ENCODE measurements at places on chromosomes 11 and 22.

GRCh38 chr11:94507485-94507884, 4.8 kb upstream of the C11orf97 start:
- no peak for DNase-seq

- no peak for DNase-seq
These were observed 52.1 kb upstream of the EIF3M start for GRCh38 chr11:32531528-32531927.

DNA sequence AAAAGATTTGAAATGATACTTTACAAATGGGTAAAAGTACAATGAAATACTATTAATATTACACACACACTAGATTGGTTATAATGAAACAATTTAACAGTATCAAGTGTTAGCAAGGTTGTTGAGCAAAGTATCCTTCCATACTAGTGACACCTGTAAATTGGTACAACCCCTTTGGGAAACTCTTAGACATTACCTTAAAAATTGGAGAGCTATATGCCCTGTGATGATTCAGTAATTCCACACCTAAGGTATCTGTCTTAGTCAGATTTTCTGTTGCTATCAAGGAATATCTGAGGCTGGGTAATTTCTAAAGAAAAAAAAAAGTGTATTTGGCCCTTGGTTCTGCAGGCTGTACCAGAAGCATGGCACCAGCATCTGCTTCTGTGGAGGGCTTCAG, 7.4 kb upstream of the GDPD4 start:
- no peak for DNase-seq

DNA sequence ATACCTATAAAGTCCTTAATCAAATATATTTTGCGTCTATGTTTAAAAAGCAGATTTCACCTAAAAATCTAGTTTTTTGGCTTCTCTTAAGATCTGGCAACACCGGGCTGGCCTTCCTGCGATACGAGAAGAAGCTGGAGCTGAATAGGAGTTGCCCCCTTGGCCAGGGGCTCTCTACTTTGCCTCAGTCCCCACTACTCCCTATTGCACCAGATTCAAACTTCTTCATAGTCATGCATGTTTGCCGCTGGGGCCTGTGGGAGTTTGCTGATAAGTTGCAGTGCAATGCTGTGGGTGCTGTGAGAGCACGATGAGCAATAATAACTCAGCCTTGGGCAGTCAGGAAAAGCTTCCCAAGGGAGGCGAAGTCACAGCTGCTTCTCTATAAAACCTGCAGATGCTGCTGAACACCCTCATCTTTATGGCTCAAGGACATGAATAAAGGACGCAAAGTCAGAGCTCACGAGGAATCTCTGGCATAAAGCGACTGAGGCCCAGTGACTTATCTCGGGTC, 15.2 kb upstream of the EIF3D start:
- no peak for DNase-seq

DNA sequence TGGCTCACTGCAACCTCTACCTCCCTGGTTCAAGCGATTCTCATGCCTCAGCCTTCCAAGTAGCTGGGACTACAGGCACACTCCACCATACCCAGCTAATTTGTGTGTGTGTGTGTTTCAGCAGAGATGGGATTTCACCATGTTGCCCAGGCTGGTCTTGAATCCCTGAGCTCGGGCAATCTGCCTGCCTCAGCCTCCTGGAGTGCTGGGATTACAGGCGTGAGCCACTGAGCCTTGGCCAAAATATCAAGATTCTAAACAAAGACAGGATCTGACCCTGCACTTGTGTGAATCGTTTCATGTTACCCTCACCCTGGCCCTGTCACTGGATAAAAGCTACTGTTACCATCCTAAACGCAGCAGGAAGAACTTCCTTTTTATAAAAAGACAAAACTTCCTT, 15.6 kb upstream of the THY1 start:
- no peak for DNase-seq

All from central memory CD8-positive, alpha-beta T cell (primary cell).